Epithelial cell of alveolus of lung (primary cell): ENCODE measurements at places on chromosomes 5 and 9. TPM values are rescaled to one million over a fixed set of nuclear protein-coding genes. Genes with fewer than 3 reads are reported as not detected.

Gene WDR55
- total RNA-seq = 16.8 and 16.9 TPM in 2 replicates

Gene CD74
- 1.7 and 5.4 TPM in 2 replicates for total RNA-seq

Gene PDE6A
- total RNA-seq = under 0.01 and 0.13 TPM in 2 replicates

Gene PPP1R26
- 4.3 and 5.8 TPM in 2 replicates for total RNA-seq

Gene PCDHGA4
- total RNA-seq = 0.78 and 6.0 TPM in 2 replicates
